ENCODE measurements at places on chromosomes 11 and 22. TPM values are rescaled to one million over a fixed set of nuclear protein-coding genes. Genes with fewer than 3 reads are reported as not detected.

GRCh38 chr11:12286606-12287005 lies 90.8 kb upstream of the PARVA start:
- H3K27ac ChIP-seq, result no peak overlapping the region
- peaks cover 8% of the 10 kb centered on the region for H3K4me1 ChIP-seq
- no peaks in the 10 kb centered on the region for H3K36me3 ChIP-seq

SUSD2 gene
- 29.5 TPM for total RNA-seq

SLC25A1 gene
- 152 TPM for total RNA-seq

- peaks cover 3% of the 10 kb centered on the region for H3K4me1 ChIP-seq
- no peak overlapping the region for H3K4me3 ChIP-seq
- DNase-seq, result no peak
- H3K27me3 ChIP-seq, result no peaks in the 10 kb centered on the region
Observed at GRCh38 chr11:74951226-74951625, 2.2 kb downstream of the SPCS2 start.

DNA sequence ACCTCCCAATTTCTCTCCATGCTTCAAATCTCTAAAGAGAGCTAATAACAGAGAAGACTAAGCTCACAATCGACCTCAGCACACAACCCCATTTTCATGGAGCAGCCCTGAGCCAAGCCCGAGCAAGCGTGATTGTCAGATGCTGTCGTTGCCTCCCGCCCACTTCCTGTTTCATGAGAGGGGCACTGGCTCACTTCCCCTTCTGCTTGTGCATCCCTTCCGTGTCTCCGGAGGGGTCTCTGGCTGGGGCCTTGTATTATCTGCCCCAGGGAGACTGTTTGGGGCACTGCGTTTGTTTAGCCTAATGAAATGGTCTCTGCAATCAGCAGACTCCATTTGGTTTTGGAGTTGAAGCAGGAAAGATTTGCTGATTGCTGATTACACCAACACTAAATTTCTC lies 181.3 kb upstream of the SEZ6L start:
- DNase-seq, result no peak
- H3K27ac ChIP-seq, result no peak overlapping the region
- no peaks in the 10 kb centered on the region for H3K36me3 ChIP-seq
- H3K27me3 ChIP-seq, result no peaks in the 10 kb centered on the region

DNA sequence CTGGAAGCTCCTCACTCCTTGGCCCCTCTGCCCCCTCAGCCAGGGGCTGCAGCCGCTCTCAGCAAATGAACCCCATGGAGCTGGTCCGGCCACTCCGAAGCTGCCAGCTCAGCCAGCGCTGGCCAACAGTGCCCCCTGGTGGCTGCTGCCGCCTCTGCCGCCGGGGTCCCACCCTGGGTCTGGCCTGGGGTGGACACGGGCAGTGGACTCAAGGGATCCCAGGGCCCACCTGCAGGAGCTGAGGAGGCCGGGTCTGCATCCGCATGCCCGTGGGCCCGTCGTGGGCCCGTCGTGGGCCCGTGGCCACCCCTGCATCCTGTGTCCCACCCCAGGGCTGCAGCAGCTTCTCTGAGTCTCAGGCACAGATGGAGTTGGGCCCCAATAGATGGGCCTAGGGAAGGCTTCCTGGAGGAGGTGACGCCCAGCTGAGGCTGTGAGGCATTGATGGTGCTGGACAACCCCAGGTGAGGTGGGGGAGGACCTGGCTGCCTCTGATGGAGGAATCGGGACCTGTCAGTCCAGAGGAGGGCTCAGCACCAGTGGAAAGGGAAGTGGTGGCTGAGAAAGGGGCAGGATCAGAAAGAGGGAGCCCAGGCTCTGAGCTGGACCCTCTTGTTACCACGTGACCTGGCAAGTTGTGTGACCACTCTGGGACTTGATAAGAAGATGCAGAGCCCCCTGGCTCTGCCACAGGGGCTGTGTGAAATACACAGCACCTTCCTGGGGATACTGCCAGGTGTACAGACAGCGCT lies 522.3 kb downstream of the BRD1 start:
- H3K27ac ChIP-seq, result no peak overlapping the region
- peak; percentile 29 for DNase-seq
- H3K36me3 ChIP-seq, result no peaks in the 10 kb centered on the region
- H3K4me3 ChIP-seq, result no peak overlapping the region

TMEM121B gene
- total RNA-seq, result 1.3 TPM

- H3K4me3 ChIP-seq, result no peak overlapping the region
- H3K27me3 ChIP-seq, result no peaks in the 10 kb centered on the region
- DNase-seq, result no peak
- H3K36me3 ChIP-seq, result peaks cover 74% of the 10 kb centered on the region
- no peak overlapping the region for H3K27ac ChIP-seq
- H3K4me1 ChIP-seq, result no peaks in the 10 kb centered on the region
Observed at GRCh38 chr11:68763181-68763721, 11.9 kb upstream of the TESMIN start.

- no peaks in the 10 kb centered on the region for H3K27me3 ChIP-seq
- H3K27ac ChIP-seq, result no peak overlapping the region
- peak overlapping the region; percentile 85 for H3K4me3 ChIP-seq
- no peak for DNase-seq
- H3K36me3 ChIP-seq, result no peaks in the 10 kb centered on the region
- no peaks in the 10 kb centered on the region for H3K4me1 ChIP-seq
Observed at GRCh38 chr11:110713449-110713776, 1.2 kb upstream of the ARHGAP20 start.

DNA sequence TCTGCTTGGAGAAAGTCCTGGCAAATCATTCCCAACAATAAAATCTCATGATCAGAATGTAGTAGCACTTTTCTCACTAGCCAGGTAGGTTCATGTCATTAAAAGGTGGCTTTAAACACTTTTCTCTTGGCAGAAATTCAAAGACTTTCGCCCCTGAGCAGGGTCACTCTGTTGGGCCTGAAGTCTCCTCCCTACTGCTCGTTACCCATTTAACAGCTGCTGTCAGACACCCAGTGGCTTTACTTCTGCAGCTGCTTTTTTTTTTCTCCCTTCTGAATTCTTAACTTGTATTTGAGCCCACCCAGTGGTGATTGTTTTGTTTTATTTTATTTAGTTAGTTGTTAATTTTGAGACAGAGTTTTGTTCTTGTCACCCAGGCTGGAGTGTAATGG lies 25.0 kb downstream of the ARHGAP8 start:
- H3K36me3 ChIP-seq, result no peaks in the 10 kb centered on the region
- H3K27me3 ChIP-seq, result no peaks in the 10 kb centered on the region
- no peak overlapping the region for H3K27ac ChIP-seq

- no peaks in the 10 kb centered on the region for H3K36me3 ChIP-seq
- DNase-seq, result no peak
- no peaks in the 10 kb centered on the region for H3K4me1 ChIP-seq
- no peak overlapping the region for H3K4me3 ChIP-seq
Observed at GRCh38 chr11:105334025-105334714, 194.6 kb upstream of the CARD18 start.

DNA sequence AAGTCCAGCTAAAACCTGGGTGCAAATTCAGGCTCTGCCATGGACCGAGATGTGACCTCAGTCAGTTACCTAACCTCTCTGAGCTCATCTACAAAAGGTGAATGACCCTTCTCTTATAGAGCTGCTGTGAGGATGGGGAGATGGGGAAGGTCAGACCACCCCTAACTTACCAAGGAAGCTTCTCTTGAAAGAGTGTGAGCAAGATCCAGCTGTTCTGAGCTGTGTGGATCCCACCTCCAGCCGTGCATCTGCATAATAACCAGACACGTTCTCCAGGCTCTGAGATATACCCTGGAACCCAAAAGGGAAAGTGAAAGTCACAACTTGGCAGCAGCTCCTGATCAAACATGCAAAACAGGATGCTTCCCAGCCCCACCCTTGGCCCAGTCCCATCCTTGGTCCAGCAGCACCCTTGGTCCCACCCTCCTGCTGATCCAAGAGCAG lies at the start of gene APOL3:
APOL3 (minus strand) TSS at position 257 of the 444 bp plus-strand sequence. CDS start 11,700 bp downstream, outside the sequence.
- DNase-seq, result peak; percentile 71
- H3K36me3 ChIP-seq, result no peaks in the 10 kb centered on the region
- no peak within 1 kb of the TSS for H3K4me3 ChIP-seq
- H3K27me3 ChIP-seq, result no peaks in the 10 kb centered on the region
- peak within 1 kb of the TSS; percentile 71 for H3K27ac ChIP-seq
- peaks cover 19% of the 10 kb centered on the region for H3K4me1 ChIP-seq

MAPK8IP1 gene
- total RNA-seq, result 28.2 TPM

- H3K27me3 ChIP-seq, result no peaks in the 10 kb centered on the region
- no peak overlapping the region for H3K4me3 ChIP-seq
- H3K4me1 ChIP-seq, result no peaks in the 10 kb centered on the region
- no peaks in the 10 kb centered on the region for H3K36me3 ChIP-seq
- no peak overlapping the region for H3K27ac ChIP-seq
Observed at GRCh38 chr22:47192651-47193437, 430.4 kb downstream of the TBC1D22A start.

GRCh38 chr11:124825876-124826275 lies 25.7 kb upstream of the MSANTD2 start:
- DNase-seq, result no peak
- H3K4me3 ChIP-seq, result no peak overlapping the region
- peaks cover 8% of the 10 kb centered on the region for H3K27me3 ChIP-seq
- H3K27ac ChIP-seq, result no peak overlapping the region
- no peaks in the 10 kb centered on the region for H3K4me1 ChIP-seq

- no peaks in the 10 kb centered on the region for H3K36me3 ChIP-seq
- no peaks in the 10 kb centered on the region for H3K4me1 ChIP-seq
- DNase-seq, result no peak
- no peak overlapping the region for H3K4me3 ChIP-seq
- H3K27me3 ChIP-seq, result no peaks in the 10 kb centered on the region
- H3K27ac ChIP-seq, result no peak overlapping the region
Observed at GRCh38 chr11:127103586-127104388, 103.2 kb upstream of the KIRREL3 start.

DNA sequence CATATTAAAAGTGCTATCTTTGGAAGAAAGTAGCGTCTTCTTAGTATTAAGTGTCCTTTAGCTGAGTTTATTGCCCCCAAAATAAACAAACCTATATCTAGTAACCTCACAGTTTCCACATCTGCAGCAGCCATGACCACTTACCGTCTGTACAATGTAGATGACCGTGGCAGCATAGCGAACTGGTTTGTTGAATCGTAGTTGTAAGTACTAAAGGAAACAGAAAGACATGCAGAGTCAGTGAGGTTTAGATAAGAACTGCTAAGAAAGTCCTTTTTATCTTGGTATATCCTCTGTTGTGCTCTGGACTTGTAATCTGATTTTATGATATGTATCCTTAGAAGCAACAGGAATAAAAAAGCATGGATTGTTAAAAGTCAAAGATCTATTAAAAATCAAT lies 9.4 kb downstream of the SLC5A12 start:
- H3K4me1 ChIP-seq, result no peaks in the 10 kb centered on the region
- no peaks in the 10 kb centered on the region for H3K27me3 ChIP-seq
- no peak for DNase-seq
- no peak overlapping the region for H3K4me3 ChIP-seq
- H3K36me3 ChIP-seq, result no peaks in the 10 kb centered on the region

- peaks cover 71% of the 10 kb centered on the region for H3K27me3 ChIP-seq
- H3K4me1 ChIP-seq, result no peaks in the 10 kb centered on the region
- no peak overlapping the region for H3K27ac ChIP-seq
- no peak for DNase-seq
- H3K36me3 ChIP-seq, result no peaks in the 10 kb centered on the region
Observed at GRCh38 chr11:32440916-32441315, 5.6 kb upstream of the WT1 start.

SLC5A12 gene
- not detected for total RNA-seq

DNA sequence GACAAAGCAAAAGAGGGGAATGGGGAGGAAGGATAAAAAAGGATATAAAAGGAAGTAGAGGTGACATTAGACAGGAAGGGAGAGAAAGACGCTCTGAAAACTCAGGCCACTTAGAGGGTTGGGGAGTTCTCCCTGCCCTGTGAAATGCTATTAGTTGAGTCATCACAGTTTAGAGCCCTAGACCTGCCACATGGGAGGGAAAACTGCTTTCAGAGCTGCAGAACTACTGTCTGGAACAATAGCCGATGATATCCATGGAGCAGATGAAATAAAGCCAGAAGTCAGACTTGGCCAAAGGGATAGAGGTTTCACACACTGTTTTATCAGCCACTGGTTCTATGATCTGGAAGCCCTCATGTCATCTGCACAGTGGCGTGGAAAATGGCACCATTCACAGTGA lies 157.9 kb downstream of the NCAM1 start:
- H3K27me3 ChIP-seq, result no peaks in the 10 kb centered on the region
- H3K4me3 ChIP-seq, result no peak overlapping the region
- H3K4me1 ChIP-seq, result peaks cover 12% of the 10 kb centered on the region
- peak; percentile 30 for DNase-seq
- no peak overlapping the region for H3K27ac ChIP-seq
- H3K36me3 ChIP-seq, result no peaks in the 10 kb centered on the region

CENPM gene
- total RNA-seq, result 1.6 TPM

Data from adrenal gland (tissue), 19 donors.